NCI-H2081 treated with DMSO at 0.1 percent for 48 hours (cell line): ENCODE measurements at places on chromosomes 2 and 18.

GRCh38 chr2:122081751-122082150 is 326.3 kb downstream of the TSN start:
- no peak for DNase-seq

- no peak for DNase-seq
Observed at GRCh38 chr2:128495996-128496547, 177.4 kb upstream of the HS6ST1 start.

- no peak for DNase-seq
Observed at GRCh38 chr2:233531955-233532354, 34.6 kb downstream of the USP40 start.

DNA sequence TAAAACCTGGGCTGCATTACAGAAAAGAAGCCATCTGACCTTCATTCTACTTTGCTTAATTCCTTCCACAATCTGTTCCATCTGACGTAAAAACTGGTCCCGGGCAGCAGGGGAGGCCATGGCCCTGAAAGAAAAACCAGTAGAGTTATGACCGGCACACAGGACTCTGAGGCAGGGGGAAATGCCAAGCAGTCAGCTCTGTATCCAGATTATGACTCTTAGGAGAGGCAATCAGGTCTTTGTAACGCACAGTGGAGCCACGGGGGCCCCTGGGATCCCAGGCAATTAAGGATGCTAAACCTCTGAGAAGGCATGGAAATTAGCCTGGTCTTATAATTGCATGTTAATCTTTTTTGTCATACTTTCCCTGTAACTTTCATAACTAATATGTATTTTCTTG is 78.4 kb downstream of the CCDC93 start:
- no peak for DNase-seq

DNA sequence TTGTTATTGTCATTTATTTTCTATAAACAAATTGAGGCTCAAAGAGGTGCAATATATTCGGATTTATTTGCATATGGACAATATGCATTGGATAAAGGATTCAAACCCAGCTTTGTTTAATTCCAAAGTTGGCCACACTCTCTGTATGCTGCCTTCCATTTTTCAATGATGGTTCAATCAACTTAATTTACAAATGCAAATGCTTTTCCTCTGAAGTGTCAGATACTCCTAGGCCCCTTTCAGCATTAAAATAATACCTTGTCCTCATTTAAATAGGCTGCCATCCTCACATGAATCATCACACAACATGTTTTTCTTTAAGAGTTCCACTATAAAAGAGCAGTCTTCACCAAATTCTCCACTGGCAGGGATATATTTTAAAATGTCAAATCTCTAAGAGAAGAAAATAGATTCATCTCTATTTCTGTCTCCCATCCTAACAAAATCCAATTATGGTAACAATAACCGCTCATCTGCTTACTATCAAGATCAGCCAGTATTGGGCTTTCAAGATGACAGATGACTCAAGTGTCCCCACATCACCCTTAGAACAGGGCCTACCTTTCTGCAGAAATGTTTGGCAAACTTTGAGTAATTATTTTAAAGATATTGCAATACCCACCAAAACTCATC is 114.8 kb downstream of the SCG2 start:
- no peak for DNase-seq

- DNase-seq = no peak
Observed at GRCh38 chr2:226902041-226902966, 66.5 kb downstream of the RHBDD1 start.

- DNase-seq = no peak
Observed at GRCh38 chr2:2660789-2661355, 329.8 kb upstream of the MYT1L start.

GRCh38 chr2:134796373-134796772 is 42.0 kb upstream of the ACMSD start:
- no peak for DNase-seq

DNA sequence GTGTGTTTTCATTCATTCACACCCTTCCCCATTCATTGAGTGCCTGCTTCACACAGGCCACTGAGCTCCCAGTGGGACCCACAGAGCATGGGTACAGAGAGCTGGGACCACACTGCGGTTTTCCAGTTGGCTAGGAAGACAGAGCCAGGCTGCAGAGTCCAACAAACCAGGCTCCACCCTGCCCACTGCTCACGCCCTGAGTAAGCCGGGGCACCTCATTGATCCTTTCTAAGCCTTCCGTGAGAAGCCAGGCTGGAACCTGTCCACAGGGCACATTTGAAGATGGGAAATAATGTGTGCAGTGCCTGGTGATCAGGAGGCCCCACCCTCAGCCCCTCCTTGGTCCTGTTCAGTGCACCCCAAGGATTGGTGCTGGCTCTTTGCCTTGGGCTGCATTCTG is 13.5 kb downstream of the KCNIP3 start:
- DNase-seq = no peak

DNA sequence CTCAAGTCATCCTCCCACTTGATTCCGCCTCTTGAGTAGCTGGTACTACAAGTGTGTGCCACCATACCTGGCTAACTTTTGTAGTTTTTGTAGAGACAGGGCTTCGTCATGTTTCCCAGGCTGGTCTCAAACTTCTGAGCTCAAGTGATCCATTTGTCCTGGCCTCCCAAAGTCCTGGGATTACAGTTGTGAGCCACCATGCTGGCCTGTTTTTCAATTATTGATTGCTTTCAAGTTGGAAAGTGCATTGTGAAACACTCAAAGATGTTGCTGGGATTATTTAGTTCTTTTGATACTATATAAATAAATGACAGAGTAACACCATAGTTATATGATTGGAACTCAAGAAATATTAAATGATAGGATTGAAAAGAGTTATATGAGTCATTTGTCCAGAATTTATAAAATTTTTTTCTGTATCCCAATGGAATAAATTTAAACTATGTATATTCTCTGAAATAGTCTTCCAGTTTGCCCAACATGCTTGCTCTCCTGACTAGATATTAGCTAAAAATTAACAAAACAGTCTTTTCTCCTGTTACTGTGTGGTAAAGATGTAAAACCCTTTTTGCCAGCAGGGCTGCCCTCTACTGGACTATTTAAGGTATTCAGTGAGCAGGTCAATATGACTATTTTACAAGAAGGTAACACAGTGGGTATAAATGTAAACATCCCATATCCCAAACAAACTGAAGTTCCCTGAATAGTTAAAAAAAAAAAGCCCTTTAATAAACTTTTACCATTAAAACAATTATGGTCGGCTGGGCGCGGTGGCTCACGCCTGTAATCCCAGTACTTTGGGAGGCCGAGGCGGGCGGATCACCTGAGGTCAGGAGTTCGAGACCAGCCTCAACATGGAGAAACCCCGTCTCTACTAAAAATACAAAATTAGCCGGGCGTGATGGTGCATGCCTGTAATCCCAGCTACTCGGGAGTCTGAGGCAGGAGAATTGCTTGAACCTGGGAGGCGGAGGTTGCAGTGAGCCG is 42.7 kb downstream of the ACSL3 start:
- DNase-seq = no peak

DNA sequence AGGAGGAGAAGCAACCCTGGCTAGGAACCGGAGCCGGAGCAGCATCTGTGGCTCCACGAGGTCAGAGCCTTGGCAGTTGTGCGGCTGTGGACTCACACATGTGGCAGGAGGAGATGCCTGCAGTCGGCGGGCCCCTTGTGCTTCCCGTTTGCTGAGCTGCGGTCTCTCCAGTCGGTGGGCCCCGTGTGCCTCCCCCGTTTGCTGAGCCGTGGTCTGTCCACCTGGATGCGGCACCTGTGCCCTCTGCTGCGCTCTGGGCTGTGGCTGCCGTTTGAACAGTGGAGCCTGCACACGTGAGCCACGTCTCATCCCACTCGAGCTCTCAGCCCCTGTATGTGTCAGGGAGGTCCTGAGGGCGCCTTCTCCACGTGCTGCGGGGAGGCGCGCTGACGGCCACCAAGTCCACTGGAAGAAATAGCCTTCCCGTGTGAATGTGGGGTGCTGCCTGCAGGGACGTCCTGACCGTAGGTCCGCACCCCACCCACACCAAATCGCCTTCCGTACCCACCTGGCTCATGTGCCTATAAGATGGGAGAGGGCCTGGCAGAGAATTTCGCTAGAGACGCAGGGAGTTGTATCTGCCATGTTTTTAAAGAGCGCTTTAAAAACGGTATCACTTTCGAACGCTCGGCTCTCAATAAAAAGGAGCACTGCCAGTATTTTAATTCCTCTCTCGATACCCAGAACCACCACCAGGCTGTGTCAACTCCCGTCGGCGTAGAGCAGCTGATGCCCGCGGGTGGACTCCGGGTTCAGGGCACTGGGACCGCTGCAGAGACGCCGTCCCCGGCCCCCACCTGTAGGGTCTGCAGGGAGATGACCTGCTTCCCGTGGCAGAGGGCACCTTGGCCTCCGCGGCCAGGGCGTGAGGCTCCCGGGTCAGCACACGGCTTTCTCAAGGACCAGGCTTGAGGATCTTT is 117.0 kb downstream of the NFATC1 start:
- no peak for DNase-seq
